Stimulated activated CD8-positive, alpha-beta memory T cell treated with anti-CD3 and anti-CD28 coated beads, Interleukin-7, amount 100 ng/mL, for 1 hour (primary cell): ENCODE measurements at places on chromosomes 4 and X.

- DNase-seq, result no peak
Measured at GRCh38 chr4:92362028-92362427, 58.3 kb downstream of the GRID2 start.

DNA sequence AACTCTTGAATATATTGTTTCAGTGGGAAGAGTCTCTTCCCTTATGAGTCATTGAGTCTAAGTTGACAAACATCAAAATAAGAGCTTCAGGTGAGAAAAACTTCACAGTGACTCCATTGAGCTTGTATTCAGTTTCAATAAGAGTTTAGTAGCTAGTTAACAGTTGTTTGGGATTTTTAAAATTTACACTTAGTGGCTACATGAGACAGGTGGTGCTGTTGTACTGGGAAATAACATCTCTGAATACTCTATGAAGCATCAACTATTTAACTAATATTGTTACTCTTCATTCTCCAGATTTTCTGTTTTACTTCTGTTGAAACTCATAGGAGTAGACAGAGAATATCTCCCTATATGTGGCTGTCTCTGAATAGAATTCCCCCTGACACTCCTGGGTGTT, 1609.1 kb downstream of the C4orf33 start:
- no peak for DNase-seq

GRCh38 chr4:93578942-93579341, 249.6 kb upstream of the ATOH1 start:
- no peak for DNase-seq

- DNase-seq, result no peak
Measured at GRCh38 chr4:140943486-140944198, 187.5 kb upstream of the TBC1D9 start.

DNA sequence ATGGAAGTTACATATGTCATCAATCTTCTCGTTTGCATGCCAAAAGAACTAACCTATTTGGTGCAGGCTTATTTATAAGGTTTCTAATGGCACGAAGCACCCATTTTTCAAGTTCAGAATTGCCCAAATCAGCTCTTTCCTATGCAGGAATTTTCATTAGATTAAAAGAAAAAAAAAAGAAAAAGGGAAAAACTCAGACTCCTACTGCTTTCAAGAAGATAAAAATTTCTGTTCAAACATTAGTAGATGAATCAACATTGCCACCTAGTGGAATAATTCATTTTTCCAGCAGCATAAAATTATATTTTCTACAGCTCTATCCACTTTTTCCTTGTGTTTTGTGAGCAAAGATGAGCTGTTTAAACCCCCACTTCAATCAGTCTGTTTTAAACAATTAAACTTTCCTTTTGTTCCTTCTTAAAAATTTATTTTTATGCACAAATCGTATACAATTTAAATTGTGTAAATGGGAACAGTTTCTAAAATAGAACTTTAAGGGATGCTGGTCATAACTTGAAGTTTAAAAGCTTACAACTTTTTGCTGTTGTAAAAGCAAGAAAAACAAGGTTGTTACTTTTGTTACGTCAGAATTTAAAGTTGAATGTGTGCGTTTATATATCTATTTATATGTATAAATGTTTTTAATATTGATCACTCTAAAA, 309.9 kb downstream of the ARAP2 start:
- DNase-seq, result no peak

GRCh38 chr4:72375073-72375736, 193.8 kb downstream of the ADAMTS3 start:
- no peak for DNase-seq
